Esophagus mucosa (tissue), 1 donor: ENCODE measurements at places on chromosomes 5 and 9. TPM values are rescaled to one million over a fixed set of nuclear protein-coding genes. Genes with fewer than 3 reads are reported as not detected.

The NMRK1 gene
- 42.4 TPM for total RNA-seq

The GLDC gene
- 28.3 TPM for total RNA-seq

The TTC23L gene
- not detected for total RNA-seq

The HDHD3 gene
- 41.2 TPM for total RNA-seq

The INSL4 gene
- total RNA-seq, result not detected

The GARIN3 gene
- total RNA-seq, result not detected

The TAS2R1 gene
- not detected for total RNA-seq

The PCDHGC5 gene
- 1.0 TPM for total RNA-seq

The PCDHB5 gene
- total RNA-seq, result 0.40 TPM

The SPATA31E1 gene
- total RNA-seq, result not detected
